ENCODE measurements at places on chromosomes 2 and 18. TPM values are rescaled to one million over a fixed set of nuclear protein-coding genes. Genes with fewer than 3 reads are reported as not detected.

DNA sequence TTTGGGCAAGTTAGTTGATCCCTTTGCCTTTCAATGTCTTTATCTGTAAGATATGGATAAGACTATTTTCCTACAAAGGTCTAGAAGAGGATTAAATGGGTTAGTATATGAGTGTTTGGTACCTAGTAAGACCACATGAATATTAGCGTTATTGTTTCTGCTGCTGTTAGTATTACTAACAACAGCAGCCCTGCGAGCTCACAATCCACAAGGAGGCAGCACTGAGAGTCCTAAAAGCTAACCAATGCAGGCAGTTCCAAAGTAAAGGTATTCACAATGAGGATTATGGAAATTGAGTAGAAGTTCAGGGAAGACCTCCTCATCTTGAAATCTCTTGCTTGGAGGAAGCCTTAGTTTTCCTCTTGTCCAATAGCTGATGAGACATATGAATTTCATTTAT is 248.9 kb downstream of the TDRD15 start:
- no peak for DNase-seq

DNA sequence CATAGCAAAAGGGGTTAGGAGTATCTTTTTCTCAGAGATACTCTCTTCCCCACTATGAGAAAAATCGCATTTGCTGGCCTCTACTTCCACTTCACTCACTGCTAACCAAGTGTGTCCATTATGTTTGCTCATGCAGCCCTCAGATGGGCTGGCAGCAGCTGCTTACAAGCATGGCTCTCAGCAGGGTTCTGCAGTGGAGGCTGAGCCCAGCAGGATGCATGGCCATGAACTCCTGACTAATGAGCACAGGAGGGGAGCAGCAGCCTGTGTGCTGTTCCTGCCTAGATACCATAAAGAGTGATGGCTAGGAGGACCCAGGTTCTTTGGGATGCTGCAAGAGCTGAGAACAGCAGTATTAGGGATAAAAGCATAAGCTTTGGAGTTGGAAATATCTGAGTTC is 316.9 kb upstream of the THSD7B start:
- no peak for DNase-seq

DNA sequence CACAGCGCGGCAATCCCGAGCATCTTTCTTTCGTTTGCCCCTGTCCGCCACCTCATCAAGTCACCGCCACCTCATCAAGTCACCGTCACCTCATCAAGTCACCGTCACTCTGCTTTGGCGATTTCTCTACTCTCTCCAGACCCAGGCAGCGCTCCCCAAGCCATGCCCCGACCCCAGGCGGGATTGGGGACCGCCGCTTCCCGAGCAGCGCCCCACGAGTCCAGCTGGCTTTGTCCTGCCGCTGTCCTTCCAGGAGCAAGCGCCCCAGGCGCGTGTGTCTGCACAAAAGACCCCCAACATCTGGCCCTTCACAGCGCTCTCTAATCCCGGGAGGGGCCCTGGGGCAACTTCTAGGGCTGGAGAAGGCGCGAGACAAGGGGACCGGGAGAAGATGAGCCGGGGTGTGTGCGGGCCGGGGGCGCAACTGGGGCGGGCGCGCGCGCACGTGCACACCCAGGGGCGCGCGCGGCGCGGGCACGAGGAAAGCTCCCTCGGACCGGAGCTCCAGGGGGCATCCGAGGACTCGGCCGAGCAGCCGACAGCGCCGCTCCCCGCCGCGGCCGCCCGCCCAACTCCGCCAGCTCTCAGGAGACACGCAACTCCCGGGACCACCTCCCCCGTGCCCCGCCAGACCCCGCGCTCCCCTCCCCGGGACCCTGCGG is 633 bp upstream of the RNF152 start:
- peak; percentile 68 for DNase-seq

GRCh38 chr2:111667542-111668273 is 216.3 kb downstream of the ANAPC1 start:
- DNase-seq = no peak

Gene GALNT13
- total RNA-seq = 0.65 TPM

DNA sequence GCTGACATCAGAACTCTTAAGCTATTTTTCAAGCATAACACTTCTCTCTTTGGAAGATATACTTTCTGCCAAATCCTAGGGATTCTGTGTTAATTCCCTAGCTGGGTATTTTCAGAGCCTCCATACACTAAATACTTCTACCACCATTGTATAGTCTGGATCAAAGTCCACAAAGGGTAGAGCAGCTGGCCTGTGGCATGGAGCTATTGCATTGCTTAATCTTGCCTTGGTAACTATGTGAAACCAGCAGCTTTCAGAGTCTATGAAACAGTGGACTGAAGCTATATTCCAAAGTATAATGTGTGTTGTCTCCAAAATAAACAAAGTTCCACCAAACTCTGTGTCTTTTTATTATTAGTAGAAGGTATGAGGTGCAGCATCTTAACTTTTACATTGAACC is 296.9 kb upstream of the CDH19 start:
- no peak for DNase-seq

Gene RAD51AP2
- total RNA-seq = 0.89 TPM

DNA sequence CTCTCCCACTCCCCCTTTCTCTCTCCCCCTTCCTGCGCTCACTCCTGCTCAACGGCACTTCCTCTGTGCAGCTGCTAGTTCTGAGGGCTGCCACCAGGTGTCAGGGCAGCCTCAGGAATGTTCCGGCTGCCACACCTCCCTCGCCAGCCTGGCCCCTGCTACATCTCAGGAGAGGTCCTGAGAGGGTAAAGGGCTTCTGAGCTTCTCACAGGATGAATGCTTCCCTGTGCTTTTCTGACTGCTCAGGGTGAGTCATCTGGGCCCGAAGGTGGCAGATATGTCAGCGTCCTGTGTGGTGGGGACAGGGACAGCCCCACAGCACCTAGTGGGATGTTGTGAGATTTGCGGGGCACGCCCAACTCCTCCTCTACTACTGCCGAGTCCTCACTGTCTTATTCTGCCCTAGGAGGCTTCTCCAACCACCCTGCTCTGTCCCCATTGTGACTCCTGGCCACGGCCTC is 49.0 kb downstream of the PLEKHB2 start:
- no peak for DNase-seq

Gene GNAL
- 12.8 TPM for total RNA-seq

GRCh38 chr2:38301969-38302702 is 74.9 kb downstream of the ATL2 start:
- no peak for DNase-seq

GRCh38 chr2:8599421-8600242 is 82.2 kb upstream of the ID2 start:
- DNase-seq = peak; percentile 57

GRCh38 chr2:160251569-160251968 is 51.5 kb upstream of the ITGB6 start:
- DNase-seq = no peak

- DNase-seq = no peak
Observed at GRCh38 chr2:224987733-224988132, 54.5 kb downstream of the DOCK10 start.

DNA sequence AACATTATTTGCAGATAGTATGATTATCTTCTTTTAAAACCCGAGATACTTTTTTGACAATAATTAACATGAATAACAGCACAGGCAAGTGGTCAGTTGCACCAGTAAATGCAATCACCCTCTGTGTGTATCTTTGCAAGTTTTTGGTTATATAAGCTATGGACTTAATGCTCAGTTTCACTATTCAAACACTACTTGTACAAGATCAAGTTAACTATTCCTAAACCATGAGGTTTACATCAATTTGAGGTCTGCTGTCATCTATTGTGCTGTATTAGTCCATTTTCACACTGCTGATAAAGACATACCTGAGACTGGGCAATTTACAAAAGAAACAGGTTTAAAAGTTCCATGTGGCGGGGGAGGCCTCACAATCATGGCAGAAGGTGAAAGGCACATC is 323.2 kb downstream of the NR4A2 start:
- DNase-seq = no peak

Gene DIPK1C
- 3.5 TPM for total RNA-seq

Gene ANKRD23
- total RNA-seq = 6.1 TPM

GRCh38 chr2:3545788-3546478 is 12.2 kb downstream of the RNASEH1 start:
- no peak for DNase-seq

GRCh38 chr18:60563082-60563481 is 190.5 kb upstream of the MC4R start:
- no peak for DNase-seq

Gene PLCD4
- total RNA-seq = 2.5 TPM

- no peak for DNase-seq
Observed at GRCh38 chr2:68662466-68662865, 19.1 kb downstream of the PROKR1 start.

Gene DCC
- not detected for total RNA-seq

Gene NT5DC4
- total RNA-seq = 4.2 TPM

Gene LBH
- 37.2 TPM for total RNA-seq

DNA sequence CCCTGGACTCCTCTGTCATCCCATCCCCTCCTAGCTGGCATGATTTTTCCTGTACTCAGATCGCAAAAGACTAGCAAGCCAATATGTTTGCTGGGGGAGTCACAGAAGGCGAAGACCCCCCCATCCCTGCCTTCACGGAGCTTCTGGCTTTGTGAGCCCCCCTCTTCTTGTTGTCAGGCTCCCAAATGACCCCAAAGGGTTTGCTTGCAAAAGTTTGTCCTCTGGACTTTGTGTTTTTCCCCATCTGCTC is 169.9 kb downstream of the SMAD7 start:
- no peak for DNase-seq

Gene HRH4
- total RNA-seq = 0.40 TPM

DNA sequence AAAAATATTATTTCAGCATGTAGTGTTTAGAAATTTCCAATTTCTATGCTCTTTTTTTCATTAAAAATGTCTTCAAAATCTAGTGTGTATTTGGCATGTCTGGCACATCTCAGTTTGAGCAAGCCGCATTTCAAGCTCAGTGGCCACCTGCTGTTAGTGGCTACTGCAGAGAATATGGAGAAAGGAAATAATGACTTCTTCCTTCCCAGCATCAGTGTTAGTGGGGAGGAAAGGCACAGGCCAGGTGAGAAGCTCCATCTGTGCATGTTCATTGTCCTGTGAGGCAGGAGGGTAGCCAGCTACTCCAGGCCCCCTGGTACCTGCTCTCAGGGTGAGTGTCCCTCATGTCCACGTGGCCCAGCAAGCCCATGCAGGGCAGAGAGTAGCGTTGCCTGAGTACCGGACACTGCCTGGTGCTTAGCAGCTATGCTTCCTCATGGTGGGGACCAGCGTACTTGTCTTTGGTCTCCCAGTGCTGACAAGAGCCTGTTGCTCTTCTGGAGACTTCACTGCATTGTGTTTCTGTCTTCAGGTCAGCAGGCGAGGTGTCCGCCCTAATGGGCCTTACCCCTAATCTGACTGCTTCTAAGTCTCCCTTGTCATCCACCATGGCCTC is 67.4 kb upstream of the CHMP1B start:
- no peak for DNase-seq

Gene MAP2
- total RNA-seq = 54.5 TPM

Gene EFR3B
- 1.4 TPM for total RNA-seq

Gene UCN
- total RNA-seq = 2.1 TPM

- DNase-seq = no peak
Observed at GRCh38 chr2:218998414-218999002, 5.3 kb upstream of the CRYBA2 start.

Gene C2orf42
- total RNA-seq = 12.5 TPM
